ENCODE measurements at places on chromosomes 3 and 15.

- DNase-seq = no peak
Measured at GRCh38 chr15:68379058-68379758, 52.8 kb downstream of the ITGA11 start.

DNA sequence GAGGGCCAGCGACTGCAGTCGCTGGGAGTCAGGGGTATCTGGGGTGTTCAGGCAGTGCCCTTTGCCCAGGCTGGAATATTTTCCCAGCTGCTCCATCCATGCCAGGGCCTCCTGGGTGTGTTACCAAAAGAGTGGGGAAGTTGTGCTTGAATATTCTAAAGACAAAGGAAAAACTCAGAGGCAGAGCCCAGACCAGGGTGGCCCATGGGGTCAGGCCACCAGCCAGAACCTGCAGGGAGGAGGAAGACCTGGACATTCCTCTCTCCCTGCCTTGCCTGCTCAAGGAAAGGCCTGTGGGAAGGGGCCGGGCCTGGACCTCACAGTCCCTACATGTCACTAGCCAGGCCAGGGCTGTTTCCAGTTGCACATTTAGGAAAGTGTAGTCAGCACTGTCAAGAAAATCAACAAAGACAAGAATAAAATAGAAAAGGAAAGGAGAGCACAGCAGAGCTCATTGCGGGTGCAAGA is 16.0 kb upstream of the KLF15 start:
- DNase-seq = no peak

DNA sequence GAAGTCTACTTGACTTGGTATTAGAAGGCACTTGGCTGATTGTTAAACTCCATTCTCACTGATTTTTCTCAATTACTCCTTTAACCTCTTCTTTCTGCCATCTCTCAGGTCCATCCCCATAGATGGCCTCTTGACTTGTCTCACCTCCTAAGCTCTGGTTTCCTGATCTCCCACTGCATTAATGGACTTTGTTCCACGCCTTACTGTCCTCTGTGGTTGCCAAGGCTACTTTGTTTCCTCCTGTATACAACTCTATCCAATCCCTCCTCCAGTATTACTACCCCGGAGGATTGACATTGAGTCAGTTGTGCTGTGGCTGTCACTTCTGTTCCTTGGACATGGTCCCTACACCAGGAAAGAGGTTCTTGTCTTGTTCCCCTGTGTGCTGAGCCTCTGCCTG is 10.6 kb upstream of the GLCE start:
- no peak for DNase-seq

DNA sequence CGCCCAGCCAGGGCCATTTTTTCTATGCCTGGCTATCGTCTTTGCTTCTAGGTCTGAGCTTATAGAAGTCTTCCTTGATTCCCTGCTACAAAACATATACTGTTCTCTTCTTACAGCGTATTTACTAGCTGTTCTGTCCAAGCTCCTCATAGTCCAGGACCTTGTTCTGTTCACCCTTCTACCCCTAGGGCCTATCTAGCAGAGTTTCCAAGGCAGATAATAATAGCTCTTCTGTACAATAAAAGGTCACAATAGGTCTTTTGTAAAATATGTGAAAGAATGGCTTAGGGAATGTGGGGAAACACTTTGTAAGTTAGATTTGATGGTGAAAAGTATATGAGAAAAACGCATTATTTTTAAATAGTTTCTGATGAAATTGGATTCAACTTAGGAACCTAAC is 158.2 kb downstream of the P3H2 start:
- DNase-seq = no peak

- DNase-seq = no peak
Measured at GRCh38 chr3:130823241-130823884, 70.5 kb upstream of the ATP2C1 start.

Measured in SHP77 treated with DMSO at 0.1 percent for 48 hours (cell line).